ENCODE measurements at places on chromosomes 11 and 22.

DNA sequence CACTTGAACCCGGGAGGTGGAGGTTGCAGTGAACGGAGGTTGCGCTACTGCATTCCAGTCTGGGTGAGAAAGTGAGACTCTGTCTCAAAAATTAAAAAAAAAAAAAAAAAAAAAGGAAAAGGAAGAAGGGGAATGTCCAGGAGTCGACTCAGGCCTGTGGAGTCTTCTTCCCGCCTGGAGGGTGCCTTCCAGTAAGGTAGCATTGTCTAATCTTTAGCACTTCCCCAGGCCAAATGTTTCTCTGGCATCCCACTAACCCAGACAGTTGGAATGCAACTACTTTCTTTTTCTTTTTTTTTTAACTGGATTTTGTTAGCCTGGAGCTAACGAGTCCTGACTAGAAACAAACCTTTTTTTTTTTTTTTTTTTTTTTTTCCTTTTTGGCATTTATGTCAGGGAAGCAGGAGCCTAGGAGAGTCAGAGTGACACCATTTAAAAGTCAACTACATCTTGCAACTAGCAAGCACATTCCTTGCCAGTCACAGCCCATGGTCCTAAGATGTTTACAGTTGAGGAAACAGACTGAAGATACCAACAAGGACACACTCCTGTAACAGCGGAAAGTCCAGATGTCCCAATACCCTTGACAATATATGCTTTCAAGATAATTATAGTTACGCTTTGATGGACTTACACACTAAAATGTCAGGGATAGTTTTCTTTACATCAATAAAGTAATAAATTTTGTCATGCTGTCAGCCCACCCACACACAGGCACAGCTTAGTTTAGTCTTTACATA is 10.6 kb downstream of the PLET1 start:
- DNase-seq = no peak

GRCh38 chr11:114099392-114100178 is 40.1 kb downstream of the ZBTB16 start:
- DNase-seq = no peak

DNA sequence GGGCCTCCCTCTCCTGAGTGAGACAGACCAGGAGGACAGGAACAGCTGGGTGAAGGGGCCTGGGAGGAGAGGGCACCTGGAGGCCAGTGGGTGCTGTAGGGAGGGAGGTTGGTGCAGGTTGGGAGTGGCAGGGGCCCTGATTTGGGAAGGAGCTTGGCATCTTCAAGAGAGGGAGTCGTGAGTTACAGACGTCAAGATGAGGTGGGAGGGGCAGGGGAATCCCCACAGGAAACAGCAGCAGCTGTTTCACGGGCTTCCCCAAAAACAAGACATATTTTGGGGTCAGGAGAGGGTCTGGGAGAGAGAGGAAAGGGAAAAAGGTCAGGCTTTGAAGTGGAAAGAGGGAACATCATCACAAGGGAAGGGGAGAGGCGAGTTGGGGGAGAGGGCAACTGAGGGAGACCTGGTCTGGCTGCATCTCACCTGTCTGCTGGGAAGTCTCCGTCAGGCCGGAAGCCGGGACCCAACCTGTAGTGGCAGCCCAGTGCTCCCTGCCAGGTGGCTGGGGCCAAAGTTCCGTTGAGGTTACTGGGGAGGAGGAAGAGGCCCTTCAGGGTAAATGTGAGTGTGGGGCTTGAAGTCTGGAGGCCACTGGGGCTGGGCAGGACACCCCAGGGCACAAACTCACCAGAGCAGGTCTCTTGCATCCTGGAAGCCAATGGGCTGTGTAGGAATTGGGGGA is 4.4 kb downstream of the NAALADL1 start:
- DNase-seq = no peak

- no peak for DNase-seq
Observed at GRCh38 chr22:25023879-25024278, 71.4 kb downstream of the KIAA1671 start.

GRCh38 chr11:125585487-125585886 is 7.2 kb upstream of the STT3A start:
- DNase-seq = no peak

DNA sequence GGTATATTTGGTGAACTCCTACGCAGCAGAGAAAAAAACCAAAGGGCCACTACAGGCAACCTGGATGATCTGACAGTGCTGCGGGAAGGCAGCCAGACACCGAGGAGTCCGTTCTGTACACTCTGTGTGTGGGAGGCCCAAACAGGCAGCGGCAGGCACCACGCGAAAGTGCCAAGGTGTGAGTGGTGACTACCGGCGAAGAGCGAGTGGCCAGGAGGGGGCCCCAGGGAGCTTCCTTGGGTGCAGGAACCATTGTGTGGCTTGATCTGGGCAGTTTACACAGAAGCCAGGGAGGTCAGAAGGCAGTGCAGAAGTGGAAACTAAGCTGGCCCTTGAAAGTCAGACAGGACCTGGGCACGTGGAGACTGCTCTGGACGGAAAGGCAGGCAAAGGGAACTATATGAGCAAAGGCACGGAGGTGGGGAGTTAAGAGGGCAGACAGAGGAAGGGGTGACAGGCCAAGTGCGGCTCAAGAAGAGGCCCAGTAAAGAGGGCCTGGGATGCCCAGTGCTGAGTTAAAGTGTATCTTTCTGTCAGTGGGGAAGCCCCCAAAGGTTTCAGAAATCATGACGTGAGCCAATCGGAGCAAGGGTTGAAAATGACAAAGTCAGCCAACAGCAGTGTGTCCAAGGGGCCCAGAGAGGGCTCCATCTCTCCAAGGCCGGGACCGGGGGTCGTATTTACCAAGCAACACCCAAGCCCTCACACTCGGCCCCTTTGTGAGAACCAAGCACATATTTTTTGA is 10.6 kb downstream of the TMEM184B start:
- DNase-seq = no peak

DNA sequence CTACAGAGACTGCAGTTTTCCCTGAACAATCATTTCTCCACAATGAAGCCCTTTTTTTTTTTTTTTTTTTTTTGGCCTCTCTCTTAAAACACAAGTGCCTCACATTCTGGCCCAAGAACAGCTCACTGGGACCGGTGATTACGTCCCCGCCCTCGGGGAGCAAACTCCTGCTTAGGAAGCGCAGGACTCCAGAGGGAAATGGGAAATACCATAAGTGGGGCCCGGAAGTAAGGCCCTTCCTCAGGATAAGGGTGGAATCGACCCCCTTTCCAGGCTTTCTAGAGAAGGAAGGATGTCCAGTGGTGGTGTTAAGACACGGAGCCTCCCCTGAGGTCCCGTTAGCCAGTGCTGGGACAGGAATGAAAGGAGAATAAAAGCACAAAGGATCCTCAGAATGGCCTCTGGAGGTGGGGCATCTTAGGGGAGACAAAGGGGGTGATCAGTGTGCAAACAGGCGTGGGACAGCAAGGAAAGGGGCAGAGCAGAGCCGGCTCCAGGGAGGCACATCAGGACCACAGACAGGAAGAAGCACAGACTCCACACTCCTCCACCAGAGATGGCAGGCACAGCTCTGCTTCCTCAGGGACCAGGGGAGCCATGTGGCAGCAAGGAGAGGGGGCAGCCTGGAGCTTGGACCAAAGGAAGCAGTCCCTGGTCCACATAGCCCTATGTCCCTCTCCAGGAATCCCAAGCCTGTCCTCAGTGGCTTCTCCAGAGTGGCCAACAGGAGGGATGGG is 61.3 kb downstream of the CHST1 start:
- no peak for DNase-seq

DNA sequence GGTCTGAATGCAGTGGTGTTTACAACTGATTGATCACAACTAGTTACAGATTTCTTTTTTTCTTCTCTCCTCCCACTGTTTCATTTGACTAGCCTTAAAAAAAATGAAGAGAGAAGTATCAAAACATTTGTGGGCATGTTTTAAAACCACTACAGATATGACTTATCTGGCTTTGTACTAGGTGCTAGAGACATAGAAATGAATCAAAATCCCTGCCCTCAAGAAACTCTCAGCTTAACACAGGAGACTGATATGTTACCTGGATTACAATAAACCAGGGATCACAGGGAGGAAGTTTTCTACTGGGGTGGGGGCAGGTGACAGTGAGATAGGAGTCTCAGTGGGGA is 25.2 kb upstream of the CTR9 start:
- no peak for DNase-seq

- no peak for DNase-seq
Observed at GRCh38 chr11:28476049-28476448, 367.9 kb downstream of the METTL15 start.

DNA sequence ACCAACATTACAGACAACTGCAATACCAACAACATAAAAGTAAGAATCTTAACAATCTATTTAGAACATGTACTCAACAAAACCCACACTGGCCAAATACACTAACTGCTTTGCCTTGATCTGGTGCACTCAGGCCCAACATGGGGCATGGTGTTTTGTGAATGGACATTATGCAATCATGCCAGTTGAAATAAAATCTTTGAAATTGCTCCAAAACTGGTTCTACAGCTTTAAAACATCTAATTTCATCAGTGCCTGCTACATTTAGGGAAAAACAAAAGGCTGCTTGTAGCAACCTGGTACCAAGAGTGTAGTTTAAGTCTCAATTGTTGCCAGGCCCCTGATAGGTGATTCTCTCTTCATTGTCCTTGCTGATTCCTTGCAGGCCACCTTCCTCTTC is 3.3 kb upstream of the CTR9 start:
- DNase-seq = no peak

- DNase-seq = no peak
Observed at GRCh38 chr11:460331-461199, 10.5 kb downstream of the PTDSS2 start.

DNA sequence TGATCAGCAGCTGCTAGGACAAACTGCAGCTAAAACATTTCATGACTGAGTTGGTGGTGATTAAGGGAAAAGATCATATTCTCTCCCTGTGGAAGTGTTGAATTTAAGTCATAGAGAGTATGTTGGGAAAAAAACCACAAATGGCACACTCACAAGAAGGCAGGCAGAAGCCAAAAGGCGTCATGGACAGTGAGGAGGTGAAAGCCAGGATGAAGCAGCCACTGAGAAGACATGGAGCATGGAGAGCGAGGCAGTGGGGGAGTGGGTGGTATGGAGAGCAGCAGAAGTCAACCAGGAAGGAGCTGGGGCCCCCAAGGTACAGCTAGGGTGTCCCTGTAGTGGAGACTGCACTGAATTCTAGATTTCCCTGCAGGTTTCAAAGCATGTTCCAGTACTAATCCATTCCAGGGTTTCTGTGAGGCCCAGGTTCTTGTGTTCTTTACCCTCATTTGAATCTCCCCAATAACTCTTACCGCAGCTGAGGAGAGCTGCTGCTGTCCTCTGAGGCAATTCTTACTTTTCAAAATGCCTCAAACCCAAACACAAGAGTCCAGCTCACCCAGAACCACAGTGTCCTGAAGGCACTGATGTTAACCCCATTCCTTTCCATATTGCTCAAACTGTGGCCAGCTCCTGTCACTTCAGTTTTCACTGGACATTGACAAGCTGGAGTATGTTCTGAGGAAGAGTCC is 191.8 kb upstream of the E2F8 start:
- DNase-seq = no peak

- no peak for DNase-seq
Observed at GRCh38 chr22:39429186-39429585, 27.6 kb upstream of the MGAT3 start.

Measured in stimulated activated CD8-positive, alpha-beta memory T cell treated with anti-CD3 and anti-CD28 coated beads, Interleukin-7, amount 100 ng/mL, for 1 hour (primary cell).